ENCODE measurements at places on chromosomes 11 and 22.
A peak's percentile ranks its signal among the peaks of the same experiment; 100 is the strongest.

DNA sequence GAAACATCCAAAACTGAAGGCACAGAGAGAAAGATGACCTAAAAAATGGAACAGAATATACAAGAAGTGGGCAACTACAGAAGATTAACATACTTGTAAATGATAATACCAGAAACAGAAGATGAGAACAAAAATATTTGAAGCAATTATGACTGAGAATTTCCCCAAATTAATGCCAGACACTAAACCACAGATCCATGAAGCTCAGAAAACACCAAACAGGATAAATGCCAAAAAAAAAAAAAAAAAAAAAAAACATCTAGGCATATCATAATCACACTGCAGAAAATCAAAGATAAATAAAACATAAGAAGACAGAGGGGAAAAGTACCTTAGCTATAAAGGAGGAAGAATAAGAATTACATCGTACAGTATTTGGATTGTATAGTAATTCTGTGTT is 65.3 kb downstream of the JAM3 start:
- DNase-seq: no peak

- no peak for DNase-seq
Observed at GRCh38 chr11:63556404-63557013, 6.7 kb downstream of the PLAAT2 start.

- no peak for DNase-seq
Observed at GRCh38 chr22:39622881-39623367, 52.4 kb downstream of the CACNA1I start.

DNA sequence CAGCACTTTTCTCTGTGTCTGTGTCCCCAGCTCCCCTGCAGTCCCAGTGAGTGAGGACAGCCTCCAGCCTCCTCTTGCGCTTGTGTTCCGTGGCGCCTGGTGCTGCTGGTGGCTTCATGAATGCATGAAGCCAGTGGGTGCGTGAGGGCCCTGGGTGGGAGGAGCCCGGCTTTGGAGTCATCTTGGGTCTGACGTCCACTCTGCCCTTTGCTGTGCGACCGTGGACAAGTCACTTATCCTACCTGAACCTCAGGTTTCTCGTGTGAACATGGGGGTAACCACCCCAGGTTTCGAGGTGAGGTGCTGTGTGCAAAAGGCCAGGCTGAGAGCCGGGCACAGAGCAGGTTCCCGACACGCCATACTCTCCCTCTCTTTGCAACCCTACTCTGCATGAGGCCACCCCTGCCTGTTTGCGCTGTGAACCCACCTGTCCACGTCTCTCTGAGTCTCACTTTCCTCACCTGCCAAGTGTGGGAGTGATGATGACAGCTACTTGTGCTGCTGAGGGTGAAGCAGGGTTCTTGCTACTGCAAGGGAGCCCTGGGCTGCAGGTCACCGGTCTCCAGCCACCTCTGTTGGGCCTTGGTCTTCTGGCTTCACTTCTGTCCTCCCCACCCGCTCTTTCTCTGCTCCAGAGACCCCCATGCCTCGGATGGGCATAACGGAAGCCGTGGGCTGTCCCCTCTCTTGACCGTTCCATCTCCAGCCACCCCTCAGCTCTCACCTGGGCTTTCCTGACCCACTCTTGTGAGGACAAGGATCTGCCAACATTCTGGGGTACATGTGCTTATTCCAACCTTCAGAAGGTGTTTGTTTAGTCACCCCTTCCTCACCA is 537.6 kb downstream of the TBC1D22A start:
- no peak for DNase-seq

- no peak for DNase-seq
Observed at GRCh38 chr11:7514099-7514591, 346 bp downstream of the PPFIBP2 start.

DNA sequence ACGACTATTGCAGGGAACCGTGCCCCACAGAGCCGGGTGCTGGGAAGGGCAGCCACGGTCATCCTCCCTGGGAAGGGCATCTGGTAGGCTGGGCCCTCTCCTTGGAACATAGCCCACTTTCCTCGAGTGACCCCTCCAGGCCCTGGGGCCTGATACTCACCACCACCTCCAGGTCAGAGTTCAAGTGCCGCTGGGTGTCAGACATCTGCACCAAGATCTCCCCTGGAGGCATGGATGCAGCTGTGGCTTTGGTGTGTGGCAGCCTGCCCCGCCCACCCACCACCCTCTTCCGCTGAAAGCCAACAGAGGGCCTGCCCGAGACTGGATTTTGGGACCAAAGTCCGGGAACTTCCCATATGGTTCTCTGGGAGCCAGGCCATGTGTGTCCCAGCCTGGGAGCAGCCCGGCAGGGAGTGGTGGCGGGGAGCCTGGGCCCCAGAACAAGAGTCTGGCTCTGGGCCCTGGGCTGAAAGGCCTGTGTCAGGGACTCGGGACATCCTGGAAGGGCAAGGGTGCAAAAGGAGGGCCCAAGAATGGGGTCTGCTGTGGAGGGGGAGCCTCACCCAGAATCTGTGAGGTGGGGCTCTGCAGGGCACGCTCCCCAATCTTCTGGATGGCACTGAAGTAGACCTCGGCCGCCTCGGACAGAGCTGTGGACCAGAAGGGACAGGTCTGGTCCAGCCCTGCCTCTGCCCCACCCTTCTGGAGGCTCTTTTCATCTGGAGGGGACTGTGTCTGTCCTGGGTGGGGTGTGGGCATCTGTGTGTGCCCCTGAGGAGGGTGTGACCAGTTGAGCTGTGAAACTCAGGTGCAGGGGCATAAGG is 2.6 kb downstream of the BAIAP2L2 start:
- no peak for DNase-seq

- no peak for DNase-seq
Observed at GRCh38 chr11:2653198-2653551, 46.6 kb downstream of the KCNQ1OT1 start.

- DNase-seq: no peak
Observed at GRCh38 chr11:70611821-70612220, 213.5 kb downstream of the CTTN start.

GRCh38 chr11:120928627-120929026 is 95.3 kb upstream of the TBCEL start:
- DNase-seq: no peak

DNA sequence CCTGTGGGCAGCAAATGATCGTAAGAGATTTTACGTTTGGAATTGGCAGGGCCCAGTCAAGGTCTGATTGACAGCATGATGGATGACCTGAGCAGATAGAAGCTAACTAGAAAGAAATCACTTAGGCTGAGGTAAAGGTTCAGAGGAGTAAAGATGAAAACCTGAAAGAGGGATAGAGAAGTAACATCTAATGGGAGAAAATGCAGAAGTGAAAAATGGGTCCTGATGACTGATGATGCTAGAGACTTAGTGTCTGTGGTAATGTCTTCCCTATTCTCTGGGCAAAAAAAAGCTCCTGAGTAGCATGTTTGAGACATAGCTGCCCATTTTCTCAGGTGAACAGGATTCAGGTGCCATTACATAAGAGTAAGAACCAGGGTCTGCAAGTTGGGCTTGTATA is 628.8 kb upstream of the ANO5 start:
- no peak for DNase-seq

- no peak for DNase-seq
Observed at GRCh38 chr11:1337647-1338007, 28.2 kb upstream of the TOLLIP start.

DNA sequence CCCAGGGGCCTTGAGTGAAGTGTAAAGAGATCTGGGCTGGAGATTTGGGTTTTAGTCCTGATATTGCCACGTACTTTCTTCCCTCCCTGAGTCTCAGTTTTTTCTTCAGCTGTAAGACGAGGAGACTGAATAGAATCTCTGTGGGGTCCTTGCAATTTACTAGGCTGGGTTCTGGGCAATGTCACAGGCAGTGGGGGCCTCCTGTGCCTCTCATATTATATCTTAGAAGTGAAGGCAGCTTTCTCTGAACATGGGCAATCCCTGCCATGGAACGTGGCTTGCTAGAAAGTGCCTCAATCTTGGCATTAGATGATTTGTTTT is 62.0 kb upstream of the PTPRJ start:
- DNase-seq: no peak

DNA sequence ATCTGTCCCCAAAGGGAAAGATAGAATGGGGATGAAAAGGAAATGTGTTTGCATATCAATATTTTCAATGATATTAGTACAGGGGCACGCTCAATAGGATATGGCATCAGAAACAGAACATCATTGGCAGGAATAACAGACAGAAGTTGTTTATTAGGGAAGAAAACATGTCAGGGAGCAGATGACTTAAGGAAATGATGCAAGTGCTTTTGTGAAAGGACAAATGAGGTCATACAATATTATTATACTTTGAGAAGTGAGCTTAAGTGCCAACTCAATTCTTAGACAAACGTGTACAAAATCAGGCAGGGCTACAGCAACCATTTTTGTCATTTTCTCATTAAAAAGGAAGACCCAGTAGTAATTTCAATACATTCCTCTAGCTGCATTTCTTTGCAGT is 388.4 kb downstream of the SOX6 start:
- no peak for DNase-seq

DNA sequence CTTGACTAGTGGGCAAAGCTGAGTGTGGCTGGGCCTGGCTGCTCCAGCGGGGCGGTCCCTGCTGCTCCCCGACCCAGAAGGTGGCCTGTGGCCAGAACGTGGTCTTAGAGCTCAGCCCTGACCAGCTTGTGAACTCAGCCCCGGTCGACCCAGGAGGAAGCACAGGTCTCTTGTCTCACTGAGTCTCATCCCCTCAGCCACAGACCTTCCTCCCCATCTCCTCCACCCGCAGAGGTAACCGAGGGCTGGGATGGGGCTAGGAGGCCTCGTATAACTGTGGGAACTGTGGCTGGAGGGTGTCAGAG is 546.2 kb upstream of the B3GAT1 start:
- no peak for DNase-seq

- peak; percentile 73 for DNase-seq
Observed at GRCh38 chr22:38728871-38729796, 23.4 kb downstream of the GTPBP1 start.

DNA sequence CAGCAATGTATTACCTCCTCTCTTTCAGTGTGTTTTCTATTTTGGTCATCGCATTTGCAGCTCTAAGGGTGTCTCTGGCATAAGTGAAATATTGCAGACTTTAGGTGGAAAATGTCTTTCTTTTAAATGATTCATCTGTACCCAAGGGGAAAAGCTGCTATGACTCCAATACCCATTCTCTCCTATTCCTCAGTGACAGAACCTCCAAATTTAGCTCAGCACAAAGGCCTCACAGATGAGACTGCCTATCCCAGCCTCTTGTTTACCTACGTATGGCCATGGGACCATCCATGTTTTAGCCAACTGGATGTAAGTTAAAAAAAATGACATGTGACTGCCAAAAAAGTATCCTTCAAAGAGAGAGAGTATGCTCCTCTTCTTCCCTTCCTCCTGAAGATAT is 7.9 kb downstream of the MTMR2 start:
- no peak for DNase-seq

GRCh38 chr22:24801901-24802465 is 4.0 kb upstream of the SGSM1 start:
- DNase-seq: no peak

GRCh38 chr11:75582895-75583717 is 21.1 kb downstream of the SERPINH1 start:
- DNase-seq: no peak

DNA sequence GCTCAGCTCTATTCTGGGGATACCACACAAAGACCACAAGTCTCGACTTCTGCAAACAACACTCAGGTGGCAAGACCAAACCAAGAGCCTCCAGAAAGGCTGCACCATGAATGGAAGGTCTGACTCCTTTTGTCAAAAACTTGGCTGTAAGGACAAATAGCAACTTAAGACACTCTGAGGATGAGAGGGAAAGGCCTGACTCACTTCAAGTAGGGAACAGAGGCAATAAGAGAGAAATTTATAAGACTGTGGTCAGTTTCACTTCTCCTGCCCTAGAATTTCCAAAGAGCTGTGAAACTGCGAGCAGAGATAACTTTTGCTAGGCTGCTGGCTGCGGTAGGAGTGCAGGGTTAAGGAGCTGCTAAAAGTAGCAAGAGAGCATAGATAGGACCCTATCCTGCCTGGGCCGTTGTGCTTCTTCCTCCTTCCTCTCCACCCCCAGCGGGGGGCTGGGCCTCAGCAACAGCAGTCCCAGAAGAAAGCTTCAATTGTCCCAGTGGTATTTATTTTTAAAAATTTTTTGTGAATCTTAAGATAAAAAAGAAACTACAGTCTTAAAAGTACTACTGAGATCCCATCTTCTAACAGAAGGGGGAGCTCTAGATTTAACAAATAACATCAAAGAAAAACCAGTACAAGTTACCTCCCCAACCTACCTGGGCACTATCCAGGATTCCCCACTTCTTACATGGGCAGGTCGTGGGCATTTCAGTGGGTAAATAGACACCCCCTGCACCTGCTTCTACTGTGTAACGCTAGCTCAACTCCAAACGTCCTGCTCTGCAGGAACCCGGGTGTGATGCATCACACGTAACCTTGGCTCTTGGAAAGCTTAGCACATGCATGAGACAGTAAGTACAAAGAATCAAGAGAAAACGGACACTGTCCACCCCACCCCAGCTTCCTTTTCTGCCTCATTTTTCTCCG is 66.4 kb downstream of the SGSM3 start:
- DNase-seq: peak; percentile 57

DNA sequence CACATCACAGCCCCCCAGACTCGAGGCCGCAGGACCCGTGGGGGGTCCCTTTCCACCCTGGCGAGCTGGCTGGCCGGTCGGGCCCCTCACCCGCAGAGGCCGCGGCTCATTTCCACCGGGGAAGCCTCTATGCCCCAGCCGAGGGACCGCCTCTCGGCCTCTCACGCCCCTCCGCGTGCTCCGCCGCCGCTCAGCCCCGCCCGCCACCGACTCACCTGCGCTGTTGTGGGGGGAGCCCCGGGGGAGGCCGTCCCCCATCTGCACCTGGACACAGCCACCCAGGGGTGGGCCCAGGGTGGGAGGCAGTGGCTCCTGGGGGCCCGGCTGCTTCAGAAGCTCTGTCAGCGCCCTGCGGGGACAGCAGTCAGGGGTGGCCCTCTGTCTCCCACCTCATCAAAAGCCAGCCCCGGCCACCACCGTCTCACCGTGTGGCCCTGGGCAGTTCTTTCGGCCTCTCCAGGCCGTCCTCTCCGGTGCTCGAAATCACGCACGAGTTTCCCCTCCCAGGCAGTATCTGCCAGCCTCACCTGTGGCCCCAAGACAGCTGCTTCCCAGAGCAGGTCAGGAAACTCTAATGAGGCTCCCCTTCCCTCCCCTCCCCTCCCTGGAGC is 3.8 kb downstream of the SHISA8 start:
- no peak for DNase-seq

DNA sequence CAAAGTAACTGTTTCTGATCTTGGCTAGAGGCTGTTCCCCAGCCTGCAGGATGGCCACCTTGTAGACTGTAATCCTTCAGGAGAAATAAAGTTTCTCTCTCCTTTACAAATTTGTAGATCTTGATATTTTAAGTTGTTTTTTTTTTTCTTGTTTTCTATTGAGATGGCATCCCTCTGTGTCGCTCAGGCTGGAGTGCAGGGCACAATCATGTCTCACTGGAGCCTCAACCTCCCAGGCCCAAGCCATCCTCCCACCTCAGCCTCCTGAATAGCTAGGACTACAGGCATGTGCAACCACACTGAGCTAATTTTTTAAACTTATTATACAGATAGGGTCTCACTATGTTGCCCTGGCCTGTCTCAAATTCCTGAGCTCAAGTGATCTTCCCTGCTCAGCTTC is 389.8 kb upstream of the LRRC4C start:
- DNase-seq: no peak

GRCh38 chr11:44862558-44863101 is 88.1 kb downstream of the TP53I11 start:
- DNase-seq: no peak

GRCh38 chr11:106840947-106841346 is 177.3 kb downstream of the GUCY1A2 start:
- no peak for DNase-seq
